ENCODE measurements at places on chromosomes 12 and 14. TPM values are rescaled to one million over a fixed set of nuclear protein-coding genes. Genes with fewer than 3 reads are reported as not detected.
A peak's percentile ranks its signal among the peaks of the same experiment; 100 is the strongest.

Gene CFAP251
- total RNA-seq = 0.82 TPM

Gene MGST1
- total RNA-seq = not detected

Gene TEX22
- 7.5 TPM for total RNA-seq

Gene GSG1
- total RNA-seq = not detected

Gene HPD
- total RNA-seq = not detected

Gene PTPN6
- 235 TPM for total RNA-seq

- H3K36me3 ChIP-seq = no peaks in the 10 kb centered on the region
- no peaks in the 10 kb centered on the region for H3K27me3 ChIP-seq
- DNase-seq = no peak
- H3K4me3 ChIP-seq = no peak overlapping the region
- H3K27ac ChIP-seq = peak overlapping the region; percentile 61
- peaks cover 21% of the 10 kb centered on the region for H3K4me1 ChIP-seq
Measured at GRCh38 chr14:101960225-101960624, 4.1 kb upstream of the DYNC1H1 start.

GRCh38 chr12:40769846-40770245 lies 77.6 kb downstream of the CNTN1 start:
- H3K4me1 ChIP-seq = no peaks in the 10 kb centered on the region
- no peaks in the 10 kb centered on the region for H3K36me3 ChIP-seq
- H3K4me3 ChIP-seq = no peak overlapping the region
- no peak overlapping the region for H3K27ac ChIP-seq
- no peaks in the 10 kb centered on the region for H3K27me3 ChIP-seq

GRCh38 chr12:61220337-61220736 lies 1039.9 kb upstream of the USP15 start:
- no peaks in the 10 kb centered on the region for H3K27me3 ChIP-seq
- H3K36me3 ChIP-seq = no peaks in the 10 kb centered on the region
- no peaks in the 10 kb centered on the region for H3K4me1 ChIP-seq
- no peak for DNase-seq

- H3K36me3 ChIP-seq = no peaks in the 10 kb centered on the region
- no peak overlapping the region for H3K27ac ChIP-seq
- no peaks in the 10 kb centered on the region for H3K4me1 ChIP-seq
- peaks cover 7% of the 10 kb centered on the region for H3K27me3 ChIP-seq
- H3K4me3 ChIP-seq = no peak overlapping the region
- no peak for DNase-seq
Measured at GRCh38 chr12:1827826-1828805, 7.8 kb downstream of the LRTM2 start.

- DNase-seq = no peak
- H3K36me3 ChIP-seq = no peaks in the 10 kb centered on the region
- peaks cover 27% of the 10 kb centered on the region for H3K4me1 ChIP-seq
- no peaks in the 10 kb centered on the region for H3K27me3 ChIP-seq
- H3K4me3 ChIP-seq = peak overlapping the region; percentile 51
- H3K27ac ChIP-seq = no peak overlapping the region
Measured at GRCh38 chr12:57852620-57853500, 6.3 kb upstream of the CTDSP2 start.

- H3K36me3 ChIP-seq = no peaks in the 10 kb centered on the region
- peaks cover 81% of the 10 kb centered on the region for H3K4me1 ChIP-seq
- DNase-seq = no peak
- H3K4me3 ChIP-seq = peak overlapping the region; percentile 80
Measured at GRCh38 chr14:93061380-93062012, 54.2 kb downstream of the ITPK1 start.

DNA sequence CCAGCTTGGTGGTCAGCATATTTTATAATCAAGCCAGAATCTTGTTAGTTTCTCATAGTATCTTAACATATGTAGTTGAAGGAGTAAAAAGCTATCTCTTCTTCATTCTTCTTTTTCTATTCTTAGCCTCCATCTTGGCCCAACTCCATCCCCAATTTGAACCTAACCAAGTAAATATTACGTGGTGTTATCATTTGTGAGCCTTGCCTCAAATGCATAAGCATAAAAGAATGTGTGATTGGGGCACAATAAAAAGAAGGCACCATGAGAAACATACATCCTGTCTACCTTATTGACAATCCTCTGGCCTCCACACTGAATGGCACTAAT lies 181.4 kb upstream of the BMP4 start:
- H3K27ac ChIP-seq = no peak overlapping the region
- H3K27me3 ChIP-seq = peaks cover 4% of the 10 kb centered on the region
- H3K36me3 ChIP-seq = no peaks in the 10 kb centered on the region
- DNase-seq = no peak
- no peak overlapping the region for H3K4me3 ChIP-seq
- no peaks in the 10 kb centered on the region for H3K4me1 ChIP-seq

DNA sequence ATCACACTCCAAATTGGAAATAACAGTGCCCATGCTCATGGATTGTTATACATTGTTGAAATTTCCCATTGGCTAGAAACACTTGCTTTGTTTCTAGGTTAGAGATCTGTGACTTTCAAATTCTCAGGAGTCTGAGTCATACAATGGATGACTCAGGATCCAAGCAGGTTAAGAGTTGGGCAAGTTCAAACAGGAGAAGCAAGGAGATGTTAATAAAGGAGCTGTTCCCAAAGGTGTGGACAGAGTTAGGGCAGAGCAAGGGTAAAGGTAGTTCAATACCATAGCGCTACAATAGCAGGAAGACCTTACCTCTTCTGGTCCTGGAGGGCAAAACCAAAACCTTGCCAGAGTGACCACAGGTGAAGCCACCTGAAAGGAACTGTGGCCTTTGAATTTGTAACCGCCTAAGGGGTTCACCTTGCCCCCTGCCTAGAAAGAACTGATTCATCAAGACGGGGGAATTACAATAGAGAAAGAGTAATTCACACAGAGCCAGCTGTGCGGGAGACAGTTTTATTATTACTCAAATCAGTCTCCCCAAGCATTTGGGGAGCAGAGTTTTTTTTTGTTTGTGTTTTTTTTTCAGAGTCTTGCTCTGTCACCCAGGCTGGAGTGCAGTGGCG lies 4.2 kb upstream of the AMN1 start:
- DNase-seq = no peak
- H3K27ac ChIP-seq = peak overlapping the region; percentile 48
- peaks cover 72% of the 10 kb centered on the region for H3K4me1 ChIP-seq
- peak overlapping the region; percentile 2 for H3K4me3 ChIP-seq
- no peaks in the 10 kb centered on the region for H3K27me3 ChIP-seq
- H3K36me3 ChIP-seq = peaks cover 7% of the 10 kb centered on the region

DNA sequence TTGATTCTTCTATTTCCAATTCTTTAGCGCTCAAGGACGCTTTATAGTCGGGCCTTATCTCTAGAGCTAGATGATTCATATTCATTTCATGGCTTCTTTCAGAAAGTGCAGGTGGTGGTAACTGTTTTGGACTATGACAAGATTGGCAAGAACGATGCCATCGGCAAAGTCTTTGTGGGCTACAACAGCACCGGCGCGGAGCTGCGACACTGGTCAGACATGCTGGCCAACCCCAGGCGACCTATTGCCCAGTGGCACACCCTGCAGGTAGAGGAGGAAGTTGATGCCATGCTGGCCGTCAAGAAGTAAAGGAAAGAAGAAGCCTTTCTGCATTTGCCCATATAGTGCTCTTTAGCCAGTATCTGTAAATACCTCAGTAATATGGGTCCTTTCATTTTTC lies 241.9 kb downstream of the PAWR start:
- no peaks in the 10 kb centered on the region for H3K27me3 ChIP-seq
- DNase-seq = no peak
- no peak overlapping the region for H3K4me3 ChIP-seq
- no peaks in the 10 kb centered on the region for H3K36me3 ChIP-seq
- H3K27ac ChIP-seq = no peak overlapping the region

All from naive thymus-derived CD8-positive, alpha-beta T cell (primary cell).